ENCODE measurements at places on chromosomes 2 and 18.

DNA sequence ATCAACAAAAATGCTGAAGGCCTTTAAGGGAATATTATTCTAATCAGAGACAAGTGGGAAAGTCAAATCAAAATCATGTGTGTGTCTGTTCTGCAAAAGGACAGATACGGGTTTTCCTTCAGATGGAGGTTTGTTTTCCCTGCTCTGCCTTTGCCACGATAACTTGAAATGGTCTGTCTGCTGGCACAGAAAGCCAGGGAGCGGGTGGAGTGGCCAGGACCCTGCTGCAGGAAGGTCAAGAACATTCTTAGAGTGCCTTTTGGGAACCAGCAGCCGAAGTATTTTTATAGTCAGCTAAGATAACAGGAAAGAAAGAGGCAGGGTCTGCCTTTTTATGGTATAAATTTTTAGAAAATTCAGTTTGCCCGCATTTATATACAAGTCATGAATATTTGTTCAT lies 234.2 kb downstream of the LTBP1 start:
- no peak for DNase-seq

DNA sequence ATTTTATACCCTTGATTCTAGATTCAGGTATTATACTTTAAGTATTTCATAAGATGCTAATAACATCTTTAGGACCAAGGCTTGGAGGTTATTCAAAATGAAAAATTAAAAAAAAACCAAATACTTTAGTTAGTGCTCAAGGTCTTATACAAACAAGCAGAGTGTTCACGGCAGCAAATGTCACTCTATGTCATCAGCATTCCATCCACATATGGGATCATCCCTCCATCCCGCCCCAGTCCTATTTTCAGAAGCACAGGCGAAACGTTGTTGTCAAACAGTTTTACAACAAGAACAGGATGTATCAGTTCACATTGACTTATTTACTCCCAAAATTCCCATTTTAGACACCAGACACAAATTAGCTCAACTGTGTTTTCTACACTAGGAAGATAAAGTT lies 83.7 kb downstream of the DSEL start:
- DNase-seq: peak; percentile 61

DNA sequence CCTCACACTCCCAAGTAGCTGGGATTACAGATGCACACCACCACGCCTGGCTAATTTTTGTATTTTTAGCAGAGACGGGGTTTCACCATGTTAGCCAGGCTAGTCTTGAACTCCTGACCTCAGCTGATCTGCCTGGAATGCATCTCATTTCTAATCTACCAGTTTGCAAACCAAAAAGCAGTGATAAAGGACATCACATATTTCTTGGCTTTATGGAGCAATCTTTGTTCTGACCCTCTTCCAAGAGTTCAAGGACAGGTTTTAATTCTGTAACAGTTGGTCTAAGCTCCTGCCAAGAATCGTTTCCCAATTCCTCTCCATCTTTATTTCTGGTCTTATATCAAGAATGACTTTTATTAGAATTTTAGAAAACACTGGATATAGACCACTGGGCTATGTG lies 67.7 kb downstream of the SLC40A1 start:
- no peak for DNase-seq

DNA sequence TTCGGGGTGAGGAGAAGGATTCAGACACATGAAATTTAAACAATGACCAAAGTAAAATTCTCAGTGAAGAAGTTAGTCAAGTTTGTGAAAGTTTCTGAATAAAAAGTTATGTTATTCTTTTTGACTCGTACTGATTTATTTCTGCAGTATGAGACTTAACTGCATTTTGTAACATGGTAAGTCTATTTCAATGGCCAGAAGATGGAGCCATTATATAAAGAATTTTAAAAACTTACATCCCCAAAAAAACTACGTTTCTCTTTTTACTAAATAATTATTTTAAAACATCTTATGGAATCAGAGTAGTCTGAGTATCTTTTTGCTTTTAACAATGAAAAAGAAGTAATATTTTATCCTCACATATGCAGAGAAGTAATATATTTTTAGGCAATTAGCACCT lies 51.4 kb upstream of the SCN1A start:
- peak; percentile 25 for DNase-seq

DNA sequence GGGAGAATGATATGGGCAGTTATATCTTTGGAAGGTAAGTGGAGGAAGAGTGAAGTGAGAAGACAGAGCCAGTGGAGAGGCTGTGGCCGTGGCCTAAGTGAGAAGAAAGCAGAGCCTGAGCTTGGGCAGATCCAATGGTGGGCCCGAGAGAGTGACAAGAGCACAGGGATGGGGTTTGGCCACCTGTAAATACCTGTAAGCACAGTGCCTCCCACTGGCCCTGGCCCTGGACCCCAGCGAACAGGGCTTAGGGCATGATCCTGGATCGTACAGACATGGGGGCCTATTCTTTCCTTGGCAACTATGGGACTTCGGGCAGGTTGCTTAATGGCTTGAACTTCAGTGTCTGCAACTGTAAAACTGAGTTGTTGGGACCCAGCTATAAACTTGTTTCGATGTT lies 44.1 kb downstream of the MTCL1 start:
- DNase-seq: no peak

GRCh38 chr2:213046431-213046830 lies 105.0 kb downstream of the IKZF2 start:
- no peak for DNase-seq
